ENCODE measurements at places on chromosomes 1 and 21. TPM values are rescaled to one million over a fixed set of nuclear protein-coding genes. Genes with fewer than 3 reads are reported as not detected.

Gene FAM167B
- total RNA-seq, result not detected

Gene PADI1
- total RNA-seq, result not detected

DNA sequence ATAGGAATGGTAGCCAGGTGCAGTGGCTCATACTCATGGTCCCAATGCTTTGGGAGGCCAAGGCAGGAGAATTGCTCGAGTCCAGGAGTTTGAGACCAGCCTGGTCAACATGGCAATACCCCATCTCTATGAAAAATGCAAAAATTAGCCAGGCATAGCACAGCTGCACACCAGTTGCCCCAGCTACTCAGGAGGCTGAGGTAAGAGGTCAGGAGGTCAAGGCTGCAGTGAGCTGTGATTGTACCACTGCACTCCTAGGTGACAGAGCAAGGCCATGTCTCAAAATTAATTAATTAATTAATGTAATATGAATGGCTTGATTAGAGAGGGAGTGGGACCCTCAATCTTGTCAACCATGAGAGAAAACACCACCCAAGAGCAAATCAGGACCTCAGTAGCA, 198.7 kb upstream of the DUSP10 start:
- DNase-seq, result no peak

GRCh38 chr1:62437273-62437940, 558 bp downstream of the USP1 start:
- no peak for DNase-seq

DNA sequence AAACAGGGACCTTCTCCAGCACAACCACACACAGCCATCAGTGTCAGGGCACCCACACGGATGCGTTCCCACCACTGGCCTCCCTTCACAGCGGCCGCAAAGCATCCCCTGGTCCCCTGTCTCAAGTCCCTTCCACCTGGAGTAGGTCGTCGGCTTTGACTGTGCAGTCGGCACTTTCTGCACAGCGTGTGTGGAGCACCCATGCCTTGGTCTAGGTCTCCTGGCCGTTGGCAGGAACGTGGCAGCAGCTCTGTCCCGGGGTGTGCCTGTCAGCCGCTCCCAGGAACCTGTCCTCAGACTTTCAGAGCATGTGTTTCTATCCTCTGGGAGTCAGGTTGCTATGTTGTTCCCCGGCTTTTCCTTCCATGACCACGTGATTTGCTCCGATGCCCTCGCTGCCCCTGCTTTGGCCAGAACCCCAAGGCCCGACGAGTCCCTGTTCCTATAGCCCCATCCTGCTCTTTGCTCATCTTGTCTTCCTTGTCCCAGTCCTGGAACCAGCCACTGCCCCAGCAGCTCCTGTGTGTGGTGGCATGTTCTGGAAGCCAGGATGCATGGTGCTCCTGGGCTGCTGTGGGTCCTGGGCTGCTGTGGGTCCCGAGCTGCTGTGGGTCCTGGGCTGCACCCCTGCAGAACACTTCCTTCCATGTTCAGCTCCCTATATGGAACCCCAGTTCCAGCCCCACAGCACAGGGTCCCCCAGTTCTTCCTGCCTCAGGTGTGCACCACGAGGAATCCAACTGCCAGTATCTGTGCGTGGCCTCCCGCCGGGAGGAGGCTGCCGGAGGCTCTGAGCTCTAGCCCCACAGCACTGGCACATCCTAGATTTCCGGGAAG, 84.2 kb upstream of the COL6A1 start:
- no peak for DNase-seq

- no peak for DNase-seq
Observed at GRCh38 chr1:244068567-244068966, 17.5 kb downstream of the ZBTB18 start.

- DNase-seq, result no peak
Observed at GRCh38 chr1:230243583-230244353, 176.7 kb downstream of the GALNT2 start.

GRCh38 chr1:77394166-77394565, 112.3 kb downstream of the AK5 start:
- DNase-seq, result no peak

Gene FCN3
- total RNA-seq, result 1.6 TPM

Gene MRAP
- not detected for total RNA-seq

- DNase-seq, result no peak
Observed at GRCh38 chr1:21641076-21641475, 28.1 kb downstream of the RAP1GAP start.

GRCh38 chr1:87743256-87743655, 414.6 kb downstream of the LMO4 start:
- DNase-seq, result no peak

GRCh38 chr1:178645157-178645807, 79.8 kb upstream of the RALGPS2 start:
- no peak for DNase-seq

GRCh38 chr1:14924455-14925331, 228.9 kb upstream of the TMEM51 start:
- peak; percentile 72 for DNase-seq

Gene A3GALT2
- not detected for total RNA-seq

- DNase-seq, result no peak
Observed at GRCh38 chr21:35561116-35561515, 499.2 kb downstream of the SETD4 start.

Gene UBE2U
- not detected for total RNA-seq

- no peak for DNase-seq
Observed at GRCh38 chr1:110370827-110371226, 20.0 kb downstream of the SLC16A4 start.

GRCh38 chr1:204970937-204971336, 72.1 kb upstream of the CNTN2 start:
- no peak for DNase-seq

GRCh38 chr1:111603979-111604378, 15.6 kb upstream of the RAP1A start:
- DNase-seq, result peak; percentile 23

DNA sequence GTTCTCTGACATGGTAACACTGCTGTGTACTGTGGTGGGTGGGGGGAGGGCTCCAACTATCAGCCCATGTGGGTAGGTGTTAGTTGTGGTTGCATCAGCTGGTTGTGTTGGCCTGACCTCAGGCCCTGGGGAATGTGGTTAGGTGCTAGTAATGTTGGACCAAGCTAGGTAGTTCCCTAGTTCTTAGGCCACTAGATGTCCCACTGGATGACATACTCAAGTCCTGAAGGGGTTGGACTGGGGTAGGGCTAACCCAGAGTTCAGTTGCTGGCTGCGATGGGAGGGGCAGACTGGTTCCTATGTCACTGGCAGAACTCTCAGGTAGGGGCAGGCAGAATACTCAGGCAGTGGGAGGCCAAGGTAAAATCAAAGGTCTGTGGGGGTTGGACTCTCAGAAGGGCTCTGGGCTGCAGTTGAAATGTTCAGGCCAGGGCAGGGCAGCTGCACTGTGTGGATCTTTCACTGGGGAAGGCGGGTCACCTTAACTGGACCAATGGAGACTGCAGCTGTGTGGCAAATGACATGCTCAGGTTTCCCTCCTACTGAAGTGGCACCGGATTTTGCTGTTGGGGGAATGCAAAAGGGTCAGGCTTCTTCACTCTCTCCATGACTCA, 870.7 kb downstream of the LRRIQ3 start:
- no peak for DNase-seq

Gene IGSF3
- total RNA-seq, result 5.2 TPM

GRCh38 chr1:200908191-200908868, 13.6 kb downstream of the INAVA start:
- no peak for DNase-seq

Gene NCDN
- 20.1 TPM for total RNA-seq

DNA sequence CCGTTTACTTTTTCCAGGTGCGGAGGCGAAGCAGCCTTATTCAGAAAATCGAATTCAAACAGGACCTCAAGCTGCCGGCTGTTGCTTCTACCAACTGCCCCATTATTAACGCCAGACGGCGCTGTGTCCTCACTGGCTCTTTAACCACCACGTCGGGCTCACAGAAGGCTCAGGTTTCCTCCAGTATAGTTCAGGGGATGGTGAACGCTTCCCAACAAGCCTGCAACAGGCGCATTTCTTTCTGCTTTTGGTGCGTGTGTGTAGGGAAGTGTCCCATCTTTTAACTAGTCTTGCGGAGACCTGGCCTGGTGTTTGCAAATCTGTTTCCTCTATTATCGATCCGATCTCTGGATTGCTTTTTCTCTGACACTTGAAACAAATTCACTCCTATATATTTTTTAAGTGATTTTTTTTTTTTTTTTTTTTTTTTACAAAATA, 791 bp upstream of the STUM start:
- DNase-seq, result peak; percentile 91

DNA sequence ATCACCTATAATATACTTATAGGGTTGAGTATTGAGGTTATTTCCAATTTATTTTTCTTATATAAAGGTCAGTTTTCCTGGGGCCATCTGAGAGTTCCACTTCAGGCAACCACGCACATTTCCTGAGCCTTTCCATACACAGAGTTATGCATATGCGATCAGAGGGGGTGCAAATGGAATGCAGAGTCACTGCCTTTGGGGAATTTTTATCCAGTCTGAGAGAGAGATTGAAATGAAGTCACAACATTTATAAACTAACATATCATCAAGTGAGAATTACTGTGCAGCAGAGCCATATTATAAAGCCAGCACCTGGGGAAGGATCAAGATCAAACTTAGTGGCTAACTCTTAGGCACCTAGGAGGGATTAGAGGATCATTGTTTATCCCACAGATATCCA, 299.9 kb upstream of the PLXNA2 start:
- no peak for DNase-seq

DNA sequence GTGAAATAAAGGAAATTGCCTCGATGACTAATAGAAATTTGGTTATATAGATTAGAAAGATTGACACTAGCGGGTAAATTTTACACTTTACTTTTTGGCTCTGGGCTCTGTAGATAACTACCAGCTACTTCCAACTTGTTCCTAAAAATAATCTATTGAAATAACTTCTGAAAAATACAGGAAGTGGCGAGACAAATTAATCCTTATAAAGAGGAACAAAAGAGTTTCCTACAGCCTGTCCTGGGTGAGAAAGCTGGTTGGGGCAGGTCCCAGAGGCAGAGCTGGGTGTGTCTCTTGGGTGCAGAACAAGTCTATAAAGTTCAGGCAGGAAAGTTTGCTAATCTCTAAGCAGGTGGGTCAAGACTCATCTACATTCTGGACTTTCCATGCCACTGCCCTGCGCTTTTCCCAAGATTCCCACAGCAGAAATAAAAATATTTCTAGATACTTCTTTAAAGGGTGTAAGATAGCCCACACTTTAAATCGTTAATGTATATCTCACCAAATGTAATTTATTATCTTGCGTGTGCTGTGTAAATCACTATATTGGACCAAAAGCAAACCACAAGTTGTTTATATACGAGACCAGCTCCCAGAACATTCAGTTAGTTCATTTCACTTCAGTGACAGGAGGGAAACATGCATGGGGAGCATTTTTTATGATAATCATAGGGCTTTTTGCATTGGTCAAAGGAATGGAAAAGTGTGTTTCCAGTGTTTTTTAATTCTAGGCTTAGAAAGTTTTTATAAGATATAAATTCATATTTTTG, 70.1 kb upstream of the NRIP1 start:
- DNase-seq, result peak; percentile 14

Gene FCRL6
- total RNA-seq, result not detected

DNA sequence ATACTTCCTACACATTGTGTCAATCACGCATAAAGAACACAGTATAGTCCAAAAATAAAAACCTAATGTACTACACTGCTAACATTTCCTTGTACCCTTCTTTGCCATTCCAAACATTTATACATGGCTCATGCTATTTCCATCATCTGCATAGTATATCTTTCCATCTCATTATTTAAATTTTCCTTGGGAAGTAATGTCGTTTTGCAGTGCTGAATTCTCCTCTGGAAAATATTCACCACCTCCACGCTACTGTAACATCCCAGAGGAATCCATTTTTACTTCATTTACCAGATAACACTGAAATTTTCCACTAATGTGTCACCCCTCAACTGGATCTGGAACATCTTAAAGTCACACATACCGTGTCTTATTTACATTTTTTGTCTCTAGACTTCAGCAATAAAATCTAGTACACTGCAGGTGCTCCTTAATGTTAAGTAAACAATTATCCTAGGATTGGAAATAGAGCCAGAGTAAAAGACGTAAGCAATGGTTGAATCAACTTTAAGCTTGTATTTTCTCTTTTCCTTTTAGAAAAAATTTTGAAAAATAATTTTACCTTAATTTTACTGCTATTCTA, 881.0 kb downstream of the AMY1C start:
- DNase-seq, result no peak

Gene ST6GALNAC3
- 2.3 TPM for total RNA-seq

Measured in body of pancreas (tissue), 4 donors.